Activated T-cell treated with anti-CD3 and anti-CD28 coated beads, Interleukin-2, amount 50 U/mL, for 72 hours (primary cell): ENCODE measurements at places on chromosomes 2 and 18.

DNA sequence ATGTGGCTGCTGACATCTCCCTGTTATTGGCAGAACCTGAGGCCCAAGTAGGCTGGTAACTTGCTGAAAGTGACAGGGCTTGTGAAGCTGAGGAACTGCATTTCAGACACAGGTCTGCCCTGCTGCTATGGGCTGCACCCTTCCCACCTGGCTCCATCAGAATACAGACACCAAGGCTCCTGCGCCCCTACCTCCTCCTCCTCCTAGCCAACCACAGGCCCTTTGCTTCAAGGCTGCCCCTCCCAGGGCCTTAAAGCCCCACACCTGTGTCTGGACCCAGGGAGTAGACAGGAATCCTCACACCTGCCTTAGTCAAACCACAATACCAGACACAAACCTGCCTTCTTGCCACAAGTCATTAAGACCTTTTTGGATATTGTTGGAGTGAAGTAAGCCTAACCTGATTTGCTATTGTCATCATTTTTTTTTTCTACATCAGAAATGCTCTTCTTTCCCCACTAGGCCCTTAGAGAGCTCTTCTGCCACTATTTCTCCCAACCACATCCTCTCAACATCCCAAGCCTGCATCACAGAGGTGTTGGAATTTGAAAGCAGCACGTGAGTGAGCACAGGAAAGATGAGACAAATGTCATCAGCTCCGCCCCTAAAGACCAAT is 489.7 kb downstream of the EIPR1 start:
- no peak for DNase-seq

DNA sequence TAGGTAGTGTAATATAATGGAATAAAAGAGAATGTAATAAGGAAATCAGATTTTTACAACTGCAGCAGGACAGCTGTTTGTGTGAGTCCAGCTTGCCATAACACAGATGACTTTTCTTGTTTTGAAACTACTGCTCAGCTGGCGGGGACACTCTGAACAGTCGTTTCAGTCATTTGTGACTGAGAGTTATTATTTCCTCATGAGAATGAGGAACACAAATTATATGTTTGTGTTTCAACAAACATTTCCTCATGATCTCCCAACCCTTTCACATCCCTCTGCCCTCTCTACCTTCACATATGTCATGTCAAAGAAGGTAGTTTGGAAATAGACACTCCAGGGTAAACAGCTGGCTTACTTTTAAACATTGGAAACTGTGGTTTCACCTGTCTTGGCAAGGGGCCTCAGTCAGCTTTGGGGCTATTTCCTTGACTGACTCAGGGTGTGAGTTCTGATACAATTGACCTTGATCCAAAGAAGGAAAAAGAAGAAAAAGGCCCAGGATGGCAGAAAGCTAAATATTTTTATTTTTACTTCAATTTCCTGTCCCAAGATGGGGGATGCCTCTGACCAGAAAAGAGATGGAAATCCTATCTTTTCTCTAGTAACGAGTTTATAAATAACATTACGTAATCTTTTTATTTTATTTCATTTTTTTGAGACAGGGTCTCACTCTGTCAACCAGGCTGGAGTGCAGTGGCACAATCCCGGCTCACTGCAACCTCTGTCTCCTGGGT is 593 bp downstream of the SP140L start:
- no peak for DNase-seq

- no peak for DNase-seq
Measured at GRCh38 chr18:38241736-38242135, 676.1 kb upstream of the CELF4 start.

- DNase-seq, result no peak
Measured at GRCh38 chr2:240509667-240510512, 47.9 kb downstream of the ANKMY1 start.

DNA sequence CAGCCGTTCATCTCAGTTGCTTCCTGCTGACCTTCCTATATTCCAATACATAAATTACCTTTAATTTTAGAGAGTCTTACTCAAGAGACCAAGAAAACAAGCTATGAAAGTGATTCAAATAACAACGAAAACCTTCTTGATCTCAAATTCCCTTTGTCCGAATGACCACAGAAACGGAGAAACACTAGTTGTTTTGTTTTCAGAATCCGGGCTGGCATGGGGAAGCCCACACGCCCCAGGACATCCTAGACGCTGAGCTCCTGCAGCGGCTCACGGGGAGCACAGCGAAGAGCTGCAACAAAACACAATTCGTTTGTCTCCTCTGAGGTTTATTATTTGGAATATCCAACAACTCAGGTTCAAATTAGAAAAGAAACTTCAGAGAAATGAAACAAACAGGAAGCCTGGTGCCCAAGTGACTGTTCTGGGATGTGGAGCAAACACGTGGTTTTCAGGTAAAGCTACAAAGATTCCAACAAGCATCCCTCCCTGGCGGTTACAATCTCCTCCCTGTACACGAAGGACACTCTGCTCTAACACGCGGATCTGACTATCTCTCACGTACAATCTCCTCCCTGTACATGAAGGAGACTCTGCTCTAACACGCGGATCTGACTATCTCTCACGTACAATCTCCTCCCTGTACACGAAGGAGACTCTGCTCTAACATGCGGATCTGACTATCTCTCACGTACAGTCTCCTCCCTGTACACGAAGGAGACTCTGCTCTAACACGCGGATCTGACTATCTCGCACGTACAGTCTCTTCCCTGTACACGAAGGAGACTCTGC is 237.5 kb downstream of the TWIST2 start:
- no peak for DNase-seq

DNA sequence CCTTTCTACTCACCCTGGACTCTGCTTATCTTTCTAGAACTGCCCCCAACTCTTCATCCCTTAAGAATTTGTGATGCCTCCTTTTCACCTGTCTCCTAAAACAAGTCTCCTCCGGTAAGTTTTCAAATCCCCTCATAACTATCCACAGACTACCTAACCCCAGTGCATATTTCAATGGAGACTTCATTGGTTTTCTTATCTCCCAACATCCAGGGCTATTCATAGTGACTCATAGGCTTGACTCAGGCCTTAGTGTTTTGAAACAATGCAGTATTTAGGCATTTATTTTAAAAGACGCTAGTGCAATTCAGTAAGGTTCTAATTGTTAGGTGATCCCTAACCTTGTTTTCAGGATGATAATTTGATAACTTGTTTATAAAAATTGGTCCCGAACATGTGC is 399.2 kb downstream of the CPS1 start:
- no peak for DNase-seq

- DNase-seq, result no peak
Measured at GRCh38 chr2:105256431-105257047, 15.0 kb downstream of the GPR45 start.
